ENCODE measurements at places on chromosomes 5 and 9. TPM values are rescaled to one million over a fixed set of nuclear protein-coding genes. Genes with fewer than 3 reads are reported as not detected.

DNA sequence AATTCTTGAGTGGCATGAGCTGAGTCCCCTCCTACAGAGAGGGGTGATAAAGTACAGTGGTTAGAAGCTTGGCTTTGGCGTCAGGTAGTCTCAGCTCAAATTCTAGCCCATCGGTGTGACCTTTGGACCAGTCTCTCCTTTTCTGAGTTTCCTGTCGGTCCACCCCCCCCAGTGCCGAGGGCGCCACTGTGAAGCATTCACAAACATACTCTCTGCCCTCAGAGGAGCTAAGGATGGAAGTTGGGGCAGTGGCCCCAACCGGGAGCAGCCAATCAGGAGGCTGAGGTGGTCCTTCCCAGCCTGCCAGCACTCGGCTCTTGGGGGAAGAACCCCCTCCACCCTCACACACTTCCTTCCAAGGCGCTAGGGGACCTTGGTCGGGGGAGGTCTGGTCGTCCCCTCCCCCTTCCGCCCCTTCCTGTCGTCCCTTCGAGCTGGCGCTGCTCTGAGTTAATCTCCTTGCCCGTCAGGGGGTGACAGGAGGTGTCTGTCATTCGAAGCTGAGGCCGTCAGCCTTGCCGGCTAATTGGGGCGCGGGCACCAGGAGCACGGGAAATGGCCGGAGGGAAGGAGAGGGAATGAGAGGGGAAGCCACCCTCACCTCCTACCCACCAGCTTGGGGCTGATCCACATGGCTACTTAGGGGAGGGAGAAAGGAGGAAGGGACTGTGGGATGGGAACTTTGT, 53.0 kb downstream of the CXXC5 start:
- DNase-seq: peak; percentile 89

DNA sequence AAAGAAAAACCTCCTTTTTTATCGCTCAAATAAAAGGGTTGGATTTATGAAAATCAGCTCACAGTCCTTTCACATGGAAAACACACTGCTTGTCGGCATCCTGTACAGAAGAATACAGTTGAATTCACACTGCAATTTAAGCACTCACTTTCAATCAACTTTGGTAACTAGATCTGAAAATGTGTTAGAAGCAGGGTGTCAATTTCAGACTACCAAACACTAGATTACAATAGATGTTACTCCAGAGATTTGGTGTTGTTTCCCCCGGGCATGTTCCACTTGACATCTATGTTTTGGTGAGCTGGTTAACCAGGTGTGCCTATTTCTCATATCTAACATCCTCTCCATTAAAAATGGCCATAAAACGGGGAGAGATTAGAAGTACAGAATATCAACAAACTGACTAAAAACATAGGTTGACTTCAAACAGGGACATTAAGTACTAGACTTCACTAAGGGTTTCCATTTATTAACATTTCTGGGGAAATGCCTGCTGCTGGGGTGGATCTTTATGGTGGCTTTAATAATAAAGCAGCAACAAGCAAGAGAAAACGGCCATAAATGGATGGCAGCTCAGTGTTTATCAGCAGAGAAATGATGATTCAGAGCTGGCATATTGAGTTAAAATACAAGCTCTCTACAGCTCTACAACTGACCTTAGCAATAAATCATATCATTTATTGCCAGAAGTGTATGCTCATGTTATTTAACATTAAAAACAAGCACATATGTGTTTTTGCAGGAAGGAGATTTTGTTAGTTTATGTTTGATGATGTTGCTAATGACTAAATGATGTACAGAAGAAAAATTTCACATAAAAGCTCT, 158.8 kb downstream of the SLF1 start:
- DNase-seq: no peak

GRCh38 chr5:154593071-154593470, 115.0 kb upstream of the HAND1 start:
- no peak for DNase-seq

DNA sequence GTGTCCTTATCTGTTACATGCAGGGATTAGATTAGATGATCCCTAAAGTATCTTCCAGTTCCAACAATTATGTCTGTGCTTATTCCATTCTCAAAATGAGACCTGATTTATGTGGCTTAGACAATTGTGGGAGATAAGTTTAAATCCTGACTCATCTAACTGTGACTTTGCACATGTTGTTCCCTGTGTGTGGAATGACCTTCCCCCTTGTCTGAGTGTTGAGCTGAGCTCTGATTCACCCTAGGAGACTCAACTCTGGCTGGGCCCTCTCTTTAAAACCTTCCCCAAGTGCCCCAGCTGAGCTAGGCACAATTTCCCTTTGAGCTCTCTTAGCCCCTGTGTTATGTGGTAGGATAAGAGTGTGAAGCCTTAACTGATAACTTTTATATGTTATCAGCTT, 118.9 kb upstream of the ELL2 start:
- DNase-seq: no peak

DNA sequence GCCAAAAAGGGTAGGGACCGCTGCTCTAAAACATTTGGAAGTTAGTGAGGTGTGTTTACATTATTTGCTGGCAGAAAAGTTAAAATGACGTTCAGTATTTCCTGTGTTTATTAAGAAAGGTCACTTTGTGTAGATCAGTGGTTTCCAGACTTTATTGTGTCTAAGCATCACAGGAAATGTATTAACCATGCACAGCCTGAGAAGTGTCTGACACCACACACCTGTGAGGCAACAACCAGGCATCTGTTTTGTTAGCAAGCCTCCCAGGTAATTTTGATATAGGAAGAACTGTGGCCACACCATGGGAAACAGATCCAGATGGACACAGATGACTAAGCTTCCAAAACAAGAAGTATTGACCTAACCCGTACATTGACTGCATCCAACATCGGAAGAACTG, 12.0 kb downstream of the TTC1 start:
- no peak for DNase-seq

DNA sequence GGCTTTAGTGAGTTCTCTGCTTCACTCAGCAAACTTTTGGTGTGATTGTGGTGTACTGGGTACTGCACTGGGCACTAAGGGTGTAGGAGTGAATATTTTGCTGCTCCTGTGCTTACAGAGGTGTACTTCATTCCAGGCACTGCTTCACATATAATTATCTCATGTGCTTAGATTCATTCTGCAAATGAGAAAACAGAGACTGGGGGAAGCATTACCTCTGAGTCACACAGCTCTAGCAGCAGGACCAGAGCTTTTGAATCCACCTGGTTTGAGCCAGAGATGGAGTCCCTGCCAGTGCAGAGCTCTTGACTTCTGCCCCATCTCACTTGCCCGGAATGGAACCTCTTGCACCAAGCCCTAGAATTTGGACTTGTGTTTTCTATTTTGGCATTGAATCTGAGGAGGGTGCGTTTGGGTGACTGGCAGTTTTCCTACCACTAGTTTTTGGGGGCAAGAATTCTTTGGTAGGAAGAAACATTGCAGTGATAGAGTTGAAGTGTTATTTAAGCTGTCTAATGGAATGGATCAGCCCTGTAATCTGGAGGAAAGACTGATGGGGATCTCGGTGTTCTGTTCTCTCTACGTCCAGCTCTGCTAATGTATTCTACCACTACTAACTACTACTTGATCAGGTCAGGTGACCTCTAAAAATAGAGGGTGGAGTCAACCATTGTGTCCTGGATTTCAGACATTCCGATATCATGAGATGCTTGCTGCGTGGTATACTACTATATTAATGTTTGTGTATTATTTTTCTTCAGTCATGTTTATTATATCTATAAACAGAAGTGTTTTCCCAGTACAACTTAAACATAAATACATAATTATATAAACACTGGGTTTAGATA, 2.5 kb downstream of the ARHGAP26 start:
- no peak for DNase-seq

- DNase-seq: no peak
Measured at GRCh38 chr9:109857336-109857735, 77.3 kb downstream of the PALM2AKAP2 start.

DNA sequence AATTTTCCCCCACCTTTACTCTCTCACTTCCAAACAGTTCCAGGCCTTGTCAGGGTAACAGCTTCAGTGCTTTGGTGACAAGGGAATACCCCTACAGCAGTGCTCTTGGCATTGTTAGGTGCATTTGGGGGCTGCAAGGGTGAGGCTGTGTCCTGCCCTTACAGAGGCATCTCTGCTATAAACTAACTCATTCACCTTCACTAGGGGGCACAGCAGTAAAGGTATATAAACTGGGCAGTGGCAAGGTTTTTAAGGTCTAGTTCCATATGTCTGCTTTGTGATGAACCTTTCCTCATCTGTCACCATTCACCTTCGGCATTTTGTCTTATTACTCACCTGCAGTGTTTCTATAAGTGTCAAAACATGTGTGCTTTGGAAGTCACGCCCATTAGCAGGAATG, 79.1 kb upstream of the GPR151 start:
- peak; percentile 29 for DNase-seq

DNA sequence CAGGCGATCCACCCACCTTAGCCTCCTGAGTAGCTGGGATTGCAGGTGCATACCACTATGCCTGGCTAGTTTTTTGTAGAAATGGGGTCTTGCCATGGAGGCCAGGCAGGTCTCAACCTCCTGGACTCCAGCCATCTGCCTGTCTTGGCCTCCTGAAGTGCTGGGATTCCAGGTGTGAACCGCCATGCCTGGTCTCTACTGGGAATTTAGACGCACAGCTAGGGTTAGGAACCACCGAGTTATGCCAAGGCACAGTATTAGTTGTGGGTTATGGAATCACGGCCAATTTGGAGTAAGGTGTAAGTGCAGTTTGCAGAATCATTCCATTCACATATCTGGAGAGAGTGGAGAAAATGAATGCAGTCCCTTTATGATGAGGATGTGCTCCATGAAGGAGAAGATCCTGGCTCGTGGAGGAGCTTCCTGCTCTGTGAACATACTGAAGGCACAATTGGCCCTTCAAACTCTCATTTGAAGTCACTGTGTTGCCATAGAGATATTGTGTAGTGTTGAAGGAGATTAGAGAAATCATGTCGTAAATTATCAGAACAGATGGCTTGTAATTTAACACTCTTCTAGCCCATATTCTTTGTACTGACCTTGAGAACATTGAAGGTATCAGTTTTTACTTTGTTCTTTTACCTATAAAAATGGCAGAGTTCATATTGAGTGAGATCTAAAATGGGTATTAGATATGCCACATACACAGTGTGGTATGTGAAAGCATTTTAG, 18.8 kb downstream of the TRIO start:
- no peak for DNase-seq

DNA sequence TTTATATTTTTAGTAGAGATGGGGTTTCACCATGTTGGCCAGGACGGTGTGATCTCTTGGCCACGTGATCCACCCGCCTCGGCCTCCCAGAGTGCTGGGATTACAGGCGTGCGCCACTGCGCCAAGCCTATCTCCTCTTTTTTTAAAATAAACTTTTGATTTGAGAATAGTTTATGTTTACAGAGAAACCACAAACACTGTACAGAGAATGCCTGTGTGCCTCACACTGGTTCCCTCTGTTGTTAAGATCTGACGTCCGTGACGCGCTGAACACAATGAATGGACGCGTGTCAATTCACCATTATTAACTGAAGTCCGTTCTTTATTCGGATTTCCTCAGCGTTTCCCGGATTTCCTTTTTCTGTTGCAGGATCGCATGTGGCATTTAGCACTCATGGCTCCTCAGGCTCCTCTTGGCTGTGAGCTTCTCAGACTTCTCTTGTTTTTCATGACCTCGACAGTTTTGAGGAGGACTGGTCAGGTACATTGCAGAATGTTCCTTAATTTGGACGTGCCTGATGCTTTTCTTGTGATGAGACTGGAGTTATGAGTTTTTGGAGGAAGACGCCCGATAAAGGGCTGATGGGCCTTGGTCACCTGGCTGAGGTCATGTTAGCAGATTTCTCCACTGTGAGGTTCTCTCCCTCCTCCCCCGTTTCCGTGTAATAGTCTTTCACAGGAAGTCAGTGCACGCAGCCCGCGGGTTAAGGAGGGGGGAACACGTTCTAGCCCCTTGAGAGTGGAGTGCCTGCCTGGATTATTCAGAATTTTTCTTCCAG, 69.6 kb downstream of the ANKRD33B start:
- no peak for DNase-seq

DNA sequence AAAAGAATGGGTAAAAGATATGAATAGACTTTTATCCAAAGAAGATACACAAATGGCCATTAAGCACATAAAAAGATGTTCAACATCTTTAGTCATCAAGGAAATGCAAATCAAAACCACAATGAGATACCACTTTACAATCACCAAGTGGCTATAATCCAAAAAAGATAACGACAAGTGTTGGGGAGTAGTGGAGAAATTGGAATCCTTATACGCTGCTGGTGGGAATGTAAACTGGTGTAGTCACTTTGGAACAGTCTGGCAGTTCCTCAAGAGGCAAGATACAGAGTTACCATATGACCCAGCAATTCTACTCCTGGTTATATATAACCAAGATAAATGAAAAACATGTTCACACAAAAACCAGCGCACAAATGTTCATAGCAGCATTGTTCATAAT, 234.9 kb downstream of the SPATA31D1 start:
- DNase-seq: no peak

DNA sequence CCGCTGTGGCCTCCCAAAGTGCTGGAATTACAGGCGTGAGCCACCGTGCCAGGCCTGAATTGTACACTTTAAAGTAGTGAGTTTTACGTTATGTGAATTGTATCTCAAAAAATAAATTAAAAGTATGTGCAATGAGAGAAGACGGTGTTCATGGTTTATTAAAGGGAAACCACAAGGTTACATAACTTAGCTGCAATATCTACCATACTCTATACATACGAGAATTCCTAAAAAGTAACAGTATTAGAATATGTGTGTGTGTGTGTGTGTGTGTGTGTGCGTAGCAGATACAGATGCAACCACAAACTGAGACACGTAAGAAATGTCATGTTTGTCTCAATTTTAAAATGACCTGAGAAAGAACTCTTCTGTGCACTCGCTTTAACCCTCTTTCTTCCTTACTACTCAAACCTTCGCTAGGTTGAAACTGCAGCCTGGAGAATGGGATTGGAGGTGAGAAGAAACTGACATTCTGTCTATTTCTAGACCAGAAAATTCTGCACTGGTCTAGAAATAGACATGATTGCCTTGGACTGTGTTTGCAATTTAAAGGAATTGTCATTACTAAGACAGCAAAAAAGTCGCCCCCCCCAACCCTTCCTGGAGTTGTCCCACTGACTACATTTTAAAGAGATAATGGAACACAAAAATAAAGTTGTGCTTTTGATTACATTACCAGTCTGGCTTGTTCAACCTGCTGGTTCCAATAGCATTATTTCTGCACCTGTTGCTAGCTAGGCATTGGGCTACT, 167.0 kb downstream of the RGS3 start:
- no peak for DNase-seq

DNA sequence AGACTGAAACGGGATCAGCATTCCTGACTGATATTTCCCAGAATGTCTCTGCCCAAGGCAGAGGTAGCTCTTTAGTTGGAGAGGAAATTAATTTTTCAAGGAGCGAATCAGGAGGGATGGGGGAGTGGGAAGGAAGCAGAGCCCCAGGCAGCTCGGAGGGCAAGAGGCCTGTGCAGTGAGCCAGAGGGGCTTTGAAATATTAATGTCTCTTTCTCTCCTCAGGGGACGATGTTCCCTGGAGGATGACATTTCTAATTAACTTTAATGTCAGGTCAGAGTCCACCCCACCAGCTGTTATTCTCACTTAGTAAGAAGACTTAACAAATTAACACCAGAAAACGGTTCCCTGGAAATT, 45.6 kb downstream of the SLC6A7 start:
- no peak for DNase-seq

- DNase-seq: peak; percentile 93
Measured at GRCh38 chr9:27726244-27727081, 153.2 kb upstream of the C9orf72 start.

PHF24 gene
- 0.05 TPM for polyA plus RNA-seq

OTP gene
- polyA plus RNA-seq: not detected

GPRIN1 gene
- polyA plus RNA-seq: 4.4 TPM

NIM1K gene
- not detected for polyA plus RNA-seq

Data from GM23338 (cell line).